ENCODE measurements at places on chromosomes 16 and 17.
A peak's percentile ranks its signal among the peaks of the same experiment; 100 is the strongest.

DNA sequence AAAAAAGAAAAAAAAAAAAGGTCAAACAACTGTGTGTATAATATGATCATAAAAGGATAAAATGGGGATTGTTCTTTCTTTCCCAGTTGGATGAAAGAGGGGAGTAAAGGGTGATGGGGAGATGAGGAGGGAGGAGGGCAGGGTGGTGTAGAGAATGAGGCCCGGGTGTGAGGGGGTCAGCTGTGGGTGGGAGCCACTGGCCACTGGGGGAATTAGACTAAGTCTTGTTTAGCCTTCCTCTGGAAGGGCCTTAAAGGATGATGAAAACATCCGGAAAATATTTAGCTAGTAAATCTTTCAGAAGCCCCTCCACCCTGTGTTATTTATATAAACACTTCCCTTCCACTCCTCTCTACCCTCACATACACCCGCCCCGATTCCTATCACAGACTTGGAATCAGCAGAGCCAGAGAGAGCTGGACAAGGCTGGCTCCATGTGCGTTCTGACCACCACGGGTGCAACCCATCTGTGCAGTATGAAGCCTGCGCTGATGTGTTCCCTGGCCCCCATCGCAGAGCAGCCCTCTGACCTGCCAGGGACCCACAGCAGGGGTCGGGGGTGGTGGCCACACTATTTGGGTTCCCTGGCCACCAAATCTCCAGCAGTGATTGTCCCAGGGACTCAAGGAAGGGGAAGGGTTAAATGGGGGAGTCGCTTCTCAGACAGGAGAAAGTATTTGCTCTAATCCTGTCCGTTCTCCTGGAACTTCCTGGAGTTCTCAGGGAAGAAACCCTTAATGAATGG lies 72.7 kb downstream of the GAS7 start:
- no peak for DNase-seq

DNA sequence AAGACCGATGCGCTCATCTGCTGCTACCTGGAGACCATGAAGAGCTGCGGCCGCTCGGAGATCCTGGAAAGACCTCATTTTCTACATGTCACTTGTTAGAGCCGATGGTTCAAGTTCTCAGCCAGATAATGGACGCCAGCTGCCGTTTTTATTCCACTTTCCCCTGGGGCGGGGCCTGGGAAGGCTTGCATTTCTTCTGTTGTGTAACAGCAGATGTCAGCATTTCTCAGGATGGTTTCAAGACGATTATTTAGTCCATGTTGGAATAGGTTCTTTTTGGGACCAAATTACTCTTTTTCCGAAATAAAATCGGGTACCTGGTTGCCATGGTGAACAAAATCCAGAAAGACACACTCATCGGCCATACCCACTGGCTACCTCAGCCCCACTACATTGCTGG lies 1418.3 kb downstream of the CDH11 start:
- no peak for DNase-seq

- peak; percentile 67 for DNase-seq
Measured at GRCh38 chr16:14186007-14186794, 115.1 kb downstream of the MRTFB start.

DNA sequence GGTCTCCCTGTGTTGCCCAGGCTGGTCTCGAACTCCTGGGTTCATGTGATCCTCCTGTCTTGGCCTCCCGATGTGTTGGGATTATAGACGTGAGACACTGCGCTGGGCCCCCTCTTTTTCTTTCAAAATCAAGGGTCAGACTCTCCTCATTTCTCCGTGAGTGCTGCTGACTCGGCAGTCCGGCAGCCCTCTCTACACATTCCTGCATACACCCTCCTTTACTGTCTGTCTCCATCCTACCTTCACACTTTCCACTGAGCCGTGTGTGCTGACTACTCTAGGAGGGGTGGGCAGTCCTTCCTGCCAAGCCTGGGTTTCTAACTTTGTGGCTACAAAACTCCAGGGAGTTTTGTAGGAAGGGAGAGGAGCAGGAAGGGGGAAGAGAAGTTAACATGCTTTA lies 195.2 kb downstream of the PARN start:
- no peak for DNase-seq

DNA sequence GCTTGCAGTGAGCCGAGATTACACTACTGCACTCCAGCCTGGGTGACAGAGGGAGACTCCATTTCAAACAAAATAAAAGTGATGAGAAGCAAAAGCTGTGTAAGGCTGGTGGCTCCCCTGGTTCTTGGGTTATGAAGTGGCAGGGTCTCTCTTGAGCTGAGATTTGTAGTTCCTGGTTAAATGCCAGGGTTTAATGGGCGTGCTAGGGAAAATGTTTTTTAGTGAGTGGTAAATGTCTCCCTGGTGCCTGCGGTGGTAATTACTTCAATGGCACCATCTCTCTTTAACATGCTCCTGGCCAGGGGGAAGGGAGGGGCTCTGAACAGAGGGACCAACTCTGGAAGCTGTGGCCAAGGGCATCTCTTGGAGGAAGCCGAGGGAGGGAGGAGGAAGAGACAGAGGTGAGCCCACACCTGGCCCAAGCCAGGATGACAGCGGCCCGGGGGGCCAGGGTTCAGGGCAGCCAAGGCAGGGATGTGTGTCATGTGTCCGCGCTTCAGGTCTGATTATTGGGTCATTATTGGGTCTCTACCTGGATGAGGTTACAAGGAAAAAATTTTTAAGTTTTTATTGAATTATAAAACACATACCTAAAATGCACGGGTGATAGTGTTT lies 17.8 kb upstream of the RPL38 start:
- no peak for DNase-seq

All from right renal pelvis (tissue), 4 donors.